Pancreas (tissue), 10 donors: ENCODE measurements at places on chromosomes 5 and 9. TPM values are rescaled to one million over a fixed set of nuclear protein-coding genes. Genes with fewer than 3 reads are reported as not detected.
A peak's percentile ranks its signal among the peaks of the same experiment; 100 is the strongest.

HTR4 gene
- total RNA-seq, result not detected

TLX3 gene
- total RNA-seq, result not detected

DYNC2I2 gene
- total RNA-seq, result 21.2 TPM

OTP gene
- total RNA-seq, result not detected

SLC34A3 gene
- total RNA-seq, result 0.19 TPM

KIF24 gene
- 0.41 TPM for total RNA-seq

OTULINL gene
- 13.0 TPM for total RNA-seq

SPATA24 gene
- 3.5 TPM for total RNA-seq

DNA sequence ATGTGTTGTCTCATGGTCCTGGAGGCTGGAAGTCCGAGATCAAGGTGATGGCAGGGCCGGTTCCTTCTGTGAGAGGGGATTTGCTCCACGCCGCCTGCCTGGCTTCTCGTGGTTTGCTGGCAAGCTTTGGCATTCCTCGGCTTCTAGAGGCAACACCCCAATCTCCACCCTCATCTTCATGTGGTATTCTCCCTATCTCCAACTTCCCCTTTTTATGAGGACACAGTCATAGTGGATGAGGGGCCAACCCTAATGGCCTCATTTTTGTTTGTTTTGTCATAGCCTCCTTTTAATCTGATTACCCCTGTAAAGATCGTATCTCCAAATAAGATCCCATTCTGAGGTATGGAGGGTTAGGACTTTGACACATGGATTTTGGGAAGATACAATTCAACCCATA, 41.7 kb upstream of the CLK4 start:
- H3K36me3 ChIP-seq, result no peaks in the 10 kb centered on the region
- no peak overlapping the region for H3K4me3 ChIP-seq
- no peak overlapping the region for H3K27ac ChIP-seq
- no peak for DNase-seq
- no peaks in the 10 kb centered on the region for H3K4me1 ChIP-seq
- no peaks in the 10 kb centered on the region for H3K27me3 ChIP-seq

DNA sequence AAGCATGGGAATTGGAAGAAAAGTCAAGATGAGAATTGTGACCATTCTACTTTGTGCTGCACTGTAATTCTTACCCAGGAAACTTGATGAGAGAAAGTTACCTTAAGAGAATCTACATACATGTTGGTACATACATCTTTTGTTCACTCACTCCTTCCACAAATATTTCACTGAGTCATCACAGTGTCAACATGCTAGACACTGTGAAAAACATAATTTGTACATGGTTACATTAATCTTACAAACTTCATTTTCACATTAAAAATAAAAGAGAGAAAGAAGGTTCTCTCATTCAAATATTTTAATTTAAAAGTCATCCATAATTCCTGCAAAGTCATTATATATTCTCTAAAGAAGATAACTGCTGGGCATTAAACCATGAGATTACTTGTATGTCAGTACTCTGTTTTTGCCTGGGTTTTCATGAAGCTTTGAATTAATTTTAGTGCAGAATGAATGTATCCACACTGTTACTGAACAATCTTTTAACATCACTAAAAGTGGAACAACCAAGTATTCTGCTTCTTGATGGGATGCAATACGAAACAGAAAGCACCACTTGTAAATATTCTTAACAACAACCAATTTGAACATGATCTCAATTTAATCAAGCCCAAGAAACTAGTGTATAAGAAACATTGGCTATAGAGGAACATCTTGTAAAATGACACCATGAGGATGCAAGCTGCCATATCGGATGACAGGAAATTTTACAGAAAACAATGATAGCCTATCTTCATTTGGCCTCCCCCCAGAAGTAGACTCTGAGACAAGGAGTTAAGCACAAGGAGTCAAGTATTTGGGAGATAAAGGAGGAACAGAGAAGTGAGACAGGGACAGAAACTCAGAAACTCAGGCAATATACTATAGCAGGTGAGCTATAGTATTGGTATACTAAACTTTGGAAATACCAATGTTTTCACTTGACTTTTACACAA, 28.4 kb downstream of the ERP44 start:
- H3K27me3 ChIP-seq, result no peaks in the 10 kb centered on the region
- no peak overlapping the region for H3K27ac ChIP-seq
- no peak overlapping the region for H3K4me3 ChIP-seq
- H3K36me3 ChIP-seq, result no peaks in the 10 kb centered on the region

DNA sequence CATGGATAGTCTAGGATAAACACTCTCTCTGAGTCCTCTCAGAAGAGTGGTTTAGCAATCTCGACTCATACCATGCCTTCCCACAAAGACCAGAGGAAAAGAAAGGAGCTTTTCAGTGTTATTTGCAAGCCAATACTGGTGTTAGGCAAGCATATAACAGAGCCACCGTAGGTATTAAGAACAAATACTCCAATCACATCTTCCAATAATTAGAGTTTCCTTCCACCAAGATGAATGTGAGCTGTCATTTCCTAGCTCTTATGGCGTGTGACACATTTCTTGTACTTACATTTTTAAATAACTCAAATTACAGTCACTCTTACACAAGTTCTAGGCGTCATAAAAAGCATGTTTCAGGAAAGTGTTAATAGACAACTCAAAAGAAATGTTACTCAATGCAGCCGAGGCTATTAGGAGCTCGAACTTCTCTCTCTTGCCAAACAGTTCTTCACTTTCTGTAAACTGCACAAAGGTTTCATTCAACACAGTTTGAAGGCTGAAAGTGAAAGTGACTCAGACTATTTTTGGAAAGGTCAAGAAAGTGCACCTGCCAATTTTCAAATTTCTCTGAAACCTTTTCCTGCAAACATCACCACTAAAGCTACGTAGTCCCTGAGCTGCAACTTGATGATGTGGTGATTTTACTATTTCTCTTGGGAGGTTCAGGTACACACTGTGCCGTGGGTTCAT, 153.8 kb downstream of the AUH start:
- no peaks in the 10 kb centered on the region for H3K27me3 ChIP-seq
- H3K36me3 ChIP-seq, result no peaks in the 10 kb centered on the region
- peak overlapping the region; percentile 76 for H3K27ac ChIP-seq
- peaks cover 32% of the 10 kb centered on the region for H3K4me1 ChIP-seq

DNA sequence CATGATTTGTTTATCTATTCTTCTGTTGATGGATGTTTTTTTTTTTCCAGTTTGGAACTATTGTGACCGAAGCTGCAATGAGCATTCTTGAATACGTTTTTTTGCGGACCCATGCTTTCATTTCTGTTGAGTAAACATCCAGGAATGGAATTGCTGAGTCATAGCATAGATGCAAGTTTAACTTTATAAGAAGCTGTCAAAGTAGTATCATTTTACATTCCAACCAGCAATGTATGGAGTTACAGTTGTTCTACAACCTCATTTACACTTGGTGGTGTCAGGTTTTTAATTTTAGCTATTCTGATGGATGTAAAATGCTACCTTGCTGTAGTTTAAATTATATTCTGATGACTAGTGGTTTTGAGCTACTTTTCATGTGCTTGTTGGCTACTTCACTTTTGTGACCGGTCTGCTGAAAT, 49.0 kb downstream of the NPR3 start:
- H3K36me3 ChIP-seq, result no peaks in the 10 kb centered on the region
- no peaks in the 10 kb centered on the region for H3K27me3 ChIP-seq
- no peaks in the 10 kb centered on the region for H3K4me1 ChIP-seq
- H3K27ac ChIP-seq, result no peak overlapping the region
- no peak overlapping the region for H3K4me3 ChIP-seq

GRCh38 chr5:177526791-177527190, 10.0 kb upstream of the DDX41 start:
- no peak for DNase-seq
- no peaks in the 10 kb centered on the region for H3K4me1 ChIP-seq
- no peaks in the 10 kb centered on the region for H3K27me3 ChIP-seq
- H3K4me3 ChIP-seq, result no peak overlapping the region
- H3K27ac ChIP-seq, result no peak overlapping the region
- H3K36me3 ChIP-seq, result peaks cover 3% of the 10 kb centered on the region

DNA sequence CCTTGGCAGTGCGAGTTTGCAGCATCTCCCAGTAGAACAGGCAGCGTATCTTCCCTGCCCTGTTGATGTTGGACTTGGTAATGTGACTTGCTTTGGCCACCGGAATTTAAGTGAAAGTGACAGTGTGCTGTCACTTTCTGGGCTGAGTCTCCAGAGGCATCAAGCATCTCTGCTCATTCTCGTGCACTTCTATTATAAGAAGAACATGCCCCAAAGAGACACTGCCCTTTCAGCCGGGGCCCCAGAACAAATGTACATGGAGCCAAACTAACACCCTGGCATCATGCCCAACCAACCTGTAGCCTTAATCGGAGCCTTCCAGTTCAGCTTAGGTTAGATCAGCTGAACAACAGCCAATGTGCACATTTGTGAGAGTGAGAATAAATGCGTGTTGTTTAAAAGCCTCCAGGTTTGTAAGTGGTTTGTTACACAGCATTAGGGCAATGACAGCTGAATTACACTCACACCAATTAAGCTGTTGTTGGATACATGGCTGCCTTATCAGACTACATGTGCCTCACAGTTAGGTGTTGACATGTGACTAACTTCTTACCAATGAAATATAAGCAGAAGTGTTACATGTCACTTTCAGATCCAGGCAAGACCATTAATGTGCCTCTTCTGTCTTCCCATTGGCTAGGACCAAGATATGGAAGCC, 22.1 kb upstream of the FRMD3 start:
- H3K27ac ChIP-seq, result no peak overlapping the region
- no peaks in the 10 kb centered on the region for H3K36me3 ChIP-seq
- H3K4me1 ChIP-seq, result no peaks in the 10 kb centered on the region
- no peak overlapping the region for H3K4me3 ChIP-seq
- H3K27me3 ChIP-seq, result no peaks in the 10 kb centered on the region

GRCh38 chr5:116738615-116739261, 164.1 kb upstream of the SEMA6A start:
- H3K4me3 ChIP-seq, result no peak overlapping the region
- H3K4me1 ChIP-seq, result no peaks in the 10 kb centered on the region
- no peaks in the 10 kb centered on the region for H3K36me3 ChIP-seq
- H3K27ac ChIP-seq, result no peak overlapping the region
- no peak for DNase-seq

GRCh38 chr9:126499005-126499910, 114.5 kb upstream of the LMX1B start:
- no peaks in the 10 kb centered on the region for H3K4me1 ChIP-seq
- peak; percentile 72 for DNase-seq
- H3K4me3 ChIP-seq, result peak overlapping the region; percentile 44

- no peak overlapping the region for H3K4me3 ChIP-seq
- no peaks in the 10 kb centered on the region for H3K4me1 ChIP-seq
- H3K27me3 ChIP-seq, result no peaks in the 10 kb centered on the region
- DNase-seq, result no peak
- no peak overlapping the region for H3K27ac ChIP-seq
These were observed 24.0 kb upstream of the OCLN start for GRCh38 chr5:69468631-69469030.

DNA sequence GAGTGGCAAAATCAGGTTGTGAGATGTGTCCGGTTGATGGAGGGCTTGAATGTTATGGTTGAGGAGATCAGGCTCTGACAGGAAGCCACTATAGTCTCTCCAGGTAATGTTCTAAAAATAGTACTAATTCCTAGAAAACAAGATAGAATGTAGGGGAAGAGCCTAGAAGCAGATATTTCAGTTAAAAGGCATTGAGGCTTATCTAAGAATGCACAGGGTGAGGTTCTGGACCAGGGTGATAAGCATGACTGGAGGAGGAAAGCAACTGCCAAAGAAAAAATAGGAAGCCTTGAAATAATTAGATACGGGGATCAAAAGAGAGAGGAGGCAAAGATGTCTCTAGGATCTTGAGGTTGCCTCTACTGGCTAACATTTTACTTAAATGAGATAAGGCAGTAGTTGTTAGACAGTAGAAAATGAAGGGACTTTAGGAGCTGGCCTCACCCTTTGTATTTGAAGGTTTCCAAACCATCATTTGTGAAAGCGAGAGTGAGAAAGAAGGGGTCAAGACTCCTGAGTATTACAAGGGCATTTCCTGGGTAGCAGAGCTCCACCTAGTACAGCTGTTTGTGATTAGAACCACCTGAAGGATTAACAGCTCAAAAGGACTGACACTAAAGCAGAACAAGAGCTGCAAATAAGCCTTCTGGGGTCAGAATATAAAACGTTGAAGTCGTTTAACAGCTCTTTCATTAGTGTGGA, 15.4 kb upstream of the ARL15 start:
- H3K36me3 ChIP-seq, result no peaks in the 10 kb centered on the region
- no peak overlapping the region for H3K27ac ChIP-seq
- no peak for DNase-seq
- no peaks in the 10 kb centered on the region for H3K4me1 ChIP-seq
- no peaks in the 10 kb centered on the region for H3K27me3 ChIP-seq

DNA sequence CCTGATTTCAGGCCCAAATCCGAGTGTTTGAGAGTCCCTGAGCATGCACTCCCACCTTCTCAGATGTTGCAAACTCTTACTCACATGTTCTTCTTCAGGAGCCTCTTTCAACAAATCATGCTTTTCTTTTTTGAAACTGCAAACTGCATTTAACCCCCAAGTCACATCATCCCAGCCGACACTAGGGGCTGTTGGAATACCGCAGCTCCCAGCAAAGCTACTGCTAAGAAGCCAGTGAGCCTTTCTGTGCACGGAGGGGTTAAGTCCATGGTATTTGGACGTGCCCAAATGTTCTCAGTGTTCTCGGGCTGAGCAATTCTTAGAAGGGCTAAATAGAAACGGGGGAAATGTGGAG, 282.9 kb downstream of the NFIB start:
- H3K4me3 ChIP-seq, result no peak overlapping the region
- no peaks in the 10 kb centered on the region for H3K27me3 ChIP-seq
- H3K4me1 ChIP-seq, result peaks cover 4% of the 10 kb centered on the region
- no peaks in the 10 kb centered on the region for H3K36me3 ChIP-seq
- H3K27ac ChIP-seq, result no peak overlapping the region
- no peak for DNase-seq

- no peak overlapping the region for H3K4me3 ChIP-seq
- no peak overlapping the region for H3K27ac ChIP-seq
- H3K4me1 ChIP-seq, result no peaks in the 10 kb centered on the region
- DNase-seq, result no peak
These were observed 108.5 kb downstream of the NNT start for GRCh38 chr5:43711496-43711895.

DNA sequence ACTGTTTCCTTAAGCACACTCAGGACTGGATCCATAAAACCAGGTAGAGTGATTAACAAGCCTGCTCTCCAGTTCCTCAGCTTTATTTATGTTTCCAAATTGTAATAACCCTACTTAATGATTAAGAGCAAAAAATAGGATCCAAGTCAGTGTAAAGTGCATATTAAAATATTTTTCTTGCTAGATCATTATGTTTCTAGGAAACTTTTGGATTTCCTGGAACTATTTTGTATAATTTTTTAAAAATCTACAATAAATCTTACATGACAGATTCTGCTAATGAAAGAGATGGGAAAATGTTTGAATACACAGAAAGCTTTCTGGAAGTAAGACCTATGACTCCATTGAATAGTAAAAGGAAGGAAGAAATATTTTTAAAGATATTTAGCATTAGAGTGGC, 35.5 kb downstream of the BHMT start:
- no peaks in the 10 kb centered on the region for H3K4me1 ChIP-seq
- H3K4me3 ChIP-seq, result no peak overlapping the region
- DNase-seq, result no peak
- no peak overlapping the region for H3K27ac ChIP-seq
- H3K27me3 ChIP-seq, result no peaks in the 10 kb centered on the region
- no peaks in the 10 kb centered on the region for H3K36me3 ChIP-seq
